ENCODE measurements at places on chromosomes 6 and 20. TPM values are rescaled to one million over a fixed set of nuclear protein-coding genes. Genes with fewer than 3 reads are reported as not detected.

Gene RIPOR3
- total RNA-seq = 10.1 TPM

Gene CASS4
- 0.50 TPM for total RNA-seq

Gene ENPP4
- total RNA-seq = 18.0 TPM

Gene BTNL2
- not detected for total RNA-seq

Gene ADGB
- not detected for total RNA-seq

Gene CLPSL2
- not detected for total RNA-seq

Gene FYN
- 56.6 TPM for total RNA-seq

Gene GJA1
- total RNA-seq = 358 TPM

Gene TAAR9
- total RNA-seq = not detected

Gene OR11A1
- not detected for total RNA-seq

Gene ROMO1
- 122 TPM for total RNA-seq

Gene SIM1
- not detected for total RNA-seq

Gene RAB23
- 9.2 TPM for total RNA-seq

Gene ANKRD66
- not detected for total RNA-seq

Gene RAB44
- not detected for total RNA-seq

Gene CLPSL1
- not detected for total RNA-seq

Gene LST1
- total RNA-seq = 58.0 TPM

Gene ZC2HC1B
- total RNA-seq = not detected

Gene SMLR1
- not detected for total RNA-seq

Gene SLC4A11
- not detected for total RNA-seq

Gene ZKSCAN4
- 2.1 TPM for total RNA-seq

Gene SYCP2L
- not detected for total RNA-seq

Gene PPP1R3G
- total RNA-seq = 5.8 TPM

Gene PDE10A
- total RNA-seq = 22.4 TPM

Gene C4B
- total RNA-seq = 73.9 TPM

Gene LTA
- total RNA-seq = not detected

Gene TP53TG5
- 0.58 TPM for total RNA-seq

Gene FAM210B
- 55.0 TPM for total RNA-seq

Gene CRISP2
- total RNA-seq = not detected

Gene LCA5
- total RNA-seq = 1.2 TPM

Gene STMND1
- total RNA-seq = not detected

Gene WFDC10B
- not detected for total RNA-seq

Gene CRISP3
- total RNA-seq = not detected

Gene NANP
- total RNA-seq = 3.1 TPM

Gene HEY2
- 36.0 TPM for total RNA-seq

Gene WFDC5
- not detected for total RNA-seq

Gene MOG
- total RNA-seq = 7.4 TPM

Gene SEMG1
- not detected for total RNA-seq

All from heart left ventricle (tissue), 16 donors.